Activated CD4-positive, alpha-beta T cell treated with anti-CD3 and anti-CD28 coated beads, Interleukin-2, Interleukin-6, amounts not matched to agents 100 ng/mL and 50 ng/mL, durations not matched to agents 16 hours and 8 hours (primary cell): ENCODE measurements at places on chromosomes 2 and 18.
A peak's percentile ranks its signal among the peaks of the same experiment; 100 is the strongest.

- no peak for DNase-seq
Observed at GRCh38 chr2:207516206-207516605, 13.6 kb upstream of the CREB1 start.

GRCh38 chr2:100752628-100753333 lies 67.2 kb upstream of the NPAS2 start:
- DNase-seq, result peak; percentile 16

DNA sequence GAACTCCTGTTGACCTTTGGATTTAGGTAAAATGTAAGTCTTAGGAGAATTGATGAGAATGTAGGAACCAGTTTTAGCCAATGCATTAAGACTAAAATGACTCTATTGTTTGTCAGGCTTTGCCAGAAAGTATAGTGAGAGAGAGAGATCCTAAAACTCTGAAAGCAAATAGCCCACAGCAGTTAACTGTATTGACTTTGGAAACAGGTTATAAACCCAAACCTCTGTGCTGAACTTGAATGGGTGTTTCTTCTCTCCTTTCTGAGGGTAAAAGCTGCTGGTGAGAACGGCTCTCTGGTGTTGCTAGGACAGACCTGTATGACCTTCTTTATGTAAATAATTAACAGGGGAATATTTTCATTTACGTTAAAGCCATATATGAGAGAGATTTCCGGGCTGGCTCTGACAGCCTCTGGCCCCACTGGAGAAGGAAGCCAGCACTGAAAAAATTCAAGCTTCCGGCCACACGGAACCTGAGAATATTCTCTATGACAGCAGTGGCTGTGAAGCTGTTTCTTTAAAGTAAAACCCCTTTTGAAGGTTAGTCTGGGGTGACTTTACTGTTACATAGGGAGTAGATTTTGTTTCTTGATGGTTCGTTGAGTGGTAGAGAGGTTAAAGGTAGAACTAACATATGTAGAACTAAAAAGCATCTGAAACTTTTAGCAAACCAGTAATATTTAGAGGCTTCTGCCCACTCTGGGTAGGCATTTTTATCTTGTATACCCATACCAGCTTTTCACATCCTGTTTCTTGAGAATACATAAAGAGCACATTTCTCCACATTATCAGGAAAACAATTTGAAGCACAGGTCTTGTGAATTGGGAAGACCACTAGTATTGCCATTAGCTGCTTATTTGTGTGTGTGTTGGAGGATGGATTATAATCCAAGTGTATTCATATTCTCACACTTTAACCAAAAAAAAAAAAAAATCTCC lies 123.8 kb downstream of the SPTBN1 start:
- peak; percentile 74 for DNase-seq

- DNase-seq, result no peak
Observed at GRCh38 chr2:196742685-196743084, 56.8 kb downstream of the GTF3C3 start.

DNA sequence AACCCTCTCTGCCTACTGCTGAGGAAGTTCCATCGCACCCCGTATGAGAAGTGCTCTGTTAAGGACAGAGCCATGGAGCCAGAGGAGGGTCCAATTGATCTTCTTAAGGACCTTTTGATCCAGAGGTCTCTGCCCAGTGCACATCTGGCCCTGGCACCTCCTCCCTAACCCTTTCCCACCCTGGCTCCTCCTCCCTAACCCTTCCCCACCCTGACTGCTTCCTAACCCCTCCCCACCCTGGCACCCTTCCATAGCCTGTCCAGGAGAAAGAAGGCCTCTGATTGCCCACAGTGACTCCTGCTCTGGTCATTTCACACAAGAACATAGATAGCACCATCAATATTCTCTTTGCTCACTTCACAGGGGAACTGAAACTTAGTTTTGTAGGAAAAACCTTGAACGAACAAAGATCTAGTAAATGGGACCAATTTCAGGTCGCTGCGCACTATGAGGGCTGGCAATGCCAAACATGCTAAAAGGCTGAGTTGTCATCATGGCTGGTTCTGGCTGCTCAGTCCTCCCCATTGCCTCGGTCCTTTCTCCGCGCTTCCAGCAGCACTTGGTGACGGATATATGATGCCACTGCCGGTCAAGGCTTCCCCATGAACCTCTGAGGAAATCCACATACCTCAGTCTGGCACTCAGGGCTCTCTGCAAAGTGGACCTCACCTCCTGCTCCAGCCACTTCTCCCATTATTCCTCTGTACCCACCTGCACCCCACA lies 49.2 kb downstream of the PKDCC start:
- no peak for DNase-seq

DNA sequence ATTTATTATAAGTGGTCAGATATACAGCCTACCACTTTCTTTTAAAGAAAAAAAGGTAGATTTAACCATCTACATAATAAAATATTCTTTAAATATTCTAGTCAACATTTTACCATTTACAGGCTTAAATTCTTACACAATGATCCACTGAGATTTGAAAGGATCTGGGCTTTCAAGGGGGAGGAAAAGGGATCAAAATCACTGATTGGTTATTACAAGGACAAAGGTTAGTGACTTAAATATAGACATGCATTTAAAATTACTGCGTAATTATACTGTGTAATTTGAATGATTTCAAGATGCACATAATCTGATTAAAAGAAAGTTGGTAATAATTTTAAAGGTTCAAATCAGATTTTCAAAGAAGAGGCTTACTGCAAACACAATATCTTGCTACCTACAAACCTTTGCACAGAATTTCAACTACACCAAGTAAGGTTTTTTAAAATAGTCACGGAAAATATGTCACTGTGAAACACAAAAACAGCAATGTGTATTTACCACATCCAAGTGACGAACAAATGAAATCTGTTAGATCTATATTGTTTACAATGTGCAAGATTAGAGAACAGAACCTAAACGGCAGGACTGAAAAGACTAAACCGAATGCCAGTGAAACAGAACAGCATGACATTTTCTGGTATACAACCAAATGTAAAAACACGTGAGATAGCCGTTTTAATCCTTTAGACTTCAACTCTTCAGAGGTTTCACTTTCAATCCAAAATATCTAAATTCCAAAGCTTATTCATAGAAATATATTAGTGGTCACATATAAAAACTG lies 40.8 kb downstream of the RTN4 start:
- DNase-seq, result no peak

DNA sequence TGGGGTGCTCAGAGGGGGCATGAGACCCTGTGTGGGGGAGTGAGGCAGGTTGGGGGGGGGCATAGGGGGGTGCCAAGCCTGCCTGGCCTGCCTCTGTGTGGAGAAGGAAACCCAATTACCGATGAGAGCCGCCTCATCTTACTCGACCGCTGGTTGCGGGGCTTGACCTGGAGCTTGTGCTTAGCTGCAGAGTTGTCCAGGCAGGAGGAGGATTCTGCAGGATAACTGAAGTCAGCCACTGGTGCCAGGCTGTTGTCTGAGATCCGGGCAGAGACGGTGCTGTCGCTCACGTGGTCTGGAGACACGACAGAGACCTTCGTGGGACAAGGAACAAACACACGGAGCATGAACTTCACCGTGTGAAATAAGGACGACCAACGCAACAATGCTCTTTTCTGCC lies 95.9 kb upstream of the MGAT4A start:
- DNase-seq, result no peak

GRCh38 chr2:61090386-61090921 lies 24.8 kb downstream of the SANBR start:
- no peak for DNase-seq

GRCh38 chr2:53631313-53632125 lies 136.1 kb upstream of the CHAC2 start:
- peak; percentile 17 for DNase-seq
